ENCODE measurements at places on chromosomes 11 and 22.

DNA sequence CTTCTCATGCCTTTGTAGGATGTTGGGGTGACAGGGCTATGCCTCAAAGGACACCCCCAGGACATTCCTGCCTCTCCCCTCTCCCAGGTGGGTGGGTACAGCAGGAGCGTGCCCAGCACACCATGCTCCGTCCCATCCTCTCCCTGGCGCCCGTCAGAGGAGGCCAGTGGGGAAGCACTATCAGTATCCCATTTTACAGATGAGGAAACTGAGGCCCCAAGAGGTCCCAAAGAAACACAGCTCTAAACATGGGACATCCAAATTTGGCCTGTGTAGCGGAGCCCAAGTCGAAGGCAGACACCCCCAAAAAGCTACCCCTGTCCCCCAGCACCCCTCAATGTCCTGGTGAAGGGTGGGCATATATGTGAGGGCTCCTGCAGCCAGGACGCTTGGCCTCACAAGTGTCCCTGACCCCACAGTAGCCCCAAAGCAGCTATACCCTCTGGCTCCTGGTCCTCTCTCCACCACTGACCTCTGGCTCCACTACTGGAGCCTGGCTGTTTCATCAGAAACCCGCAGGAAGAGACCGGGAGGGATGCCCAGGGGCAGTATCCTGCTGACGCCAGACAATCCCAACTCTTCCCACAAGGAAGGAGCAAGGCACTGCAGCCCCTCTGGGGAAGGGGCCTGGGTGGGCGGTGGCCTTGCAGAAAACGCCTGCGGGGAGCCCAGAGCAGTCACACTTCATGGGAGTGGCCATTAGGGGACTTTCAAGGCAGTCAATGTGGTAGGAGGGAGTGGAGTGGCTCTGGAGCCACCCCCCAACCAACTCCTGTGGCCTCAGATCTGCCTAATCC is 5.4 kb downstream of the FADS3 start:
- no peak for DNase-seq

DNA sequence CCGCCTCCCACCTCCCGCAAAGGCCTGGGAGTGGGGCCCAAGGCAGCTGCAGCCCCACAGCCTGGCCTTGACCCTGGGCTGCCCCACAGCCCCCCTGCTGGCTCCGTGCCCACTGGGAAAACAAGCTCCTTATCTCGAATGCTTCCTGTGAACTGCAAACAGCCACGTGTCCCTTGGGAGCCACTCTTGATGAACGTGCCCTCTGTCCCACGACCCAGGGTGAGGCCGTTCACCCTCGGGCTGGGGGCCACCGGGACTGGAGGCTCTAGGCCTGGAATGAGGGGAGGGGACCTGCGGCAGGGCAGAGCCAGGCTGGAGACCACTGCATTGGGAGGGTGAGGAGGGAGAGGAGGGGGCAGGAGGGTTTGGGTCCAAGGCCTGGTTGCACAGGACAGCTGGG is 9.5 kb downstream of the H19 start:
- DNase-seq: no peak

DNA sequence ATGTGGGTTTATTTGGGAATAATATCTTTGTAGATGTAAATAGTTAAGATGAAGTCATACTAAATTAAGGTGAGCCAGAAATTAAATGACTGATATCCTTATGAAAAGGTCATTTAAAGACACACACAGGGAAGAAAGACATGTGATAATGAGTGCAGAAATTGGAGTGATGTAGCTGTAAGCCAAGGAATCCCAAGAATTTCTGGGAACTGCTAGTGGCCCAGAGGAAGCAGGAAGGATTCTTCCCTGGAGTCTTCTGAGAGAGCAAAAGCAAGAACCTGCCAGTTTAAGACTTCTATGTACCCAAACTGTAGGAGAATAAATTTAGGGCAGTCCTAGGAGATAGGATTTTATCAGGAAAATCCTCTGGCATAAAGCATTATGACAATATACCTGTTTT is 66.9 kb downstream of the LRRC4C start:
- no peak for DNase-seq

DNA sequence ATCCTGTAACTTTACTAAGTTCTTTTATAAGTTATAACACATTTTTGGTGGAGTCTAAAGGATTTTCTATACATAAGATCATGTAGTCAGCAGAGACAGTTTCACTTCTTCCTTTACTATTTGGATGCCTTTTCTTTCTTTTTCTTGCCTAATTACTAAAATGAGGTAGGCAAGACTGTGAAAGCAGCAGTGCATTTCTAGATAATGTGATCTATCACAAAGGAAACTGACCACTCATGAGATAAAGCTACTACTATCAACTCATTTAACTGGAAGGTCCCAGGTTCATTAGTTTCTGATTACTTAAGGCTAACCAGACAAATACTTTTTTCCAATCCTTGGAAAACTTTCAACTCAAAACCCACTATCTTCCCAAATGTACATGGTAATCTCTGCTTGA is 196.2 kb upstream of the E2F8 start:
- no peak for DNase-seq

DNA sequence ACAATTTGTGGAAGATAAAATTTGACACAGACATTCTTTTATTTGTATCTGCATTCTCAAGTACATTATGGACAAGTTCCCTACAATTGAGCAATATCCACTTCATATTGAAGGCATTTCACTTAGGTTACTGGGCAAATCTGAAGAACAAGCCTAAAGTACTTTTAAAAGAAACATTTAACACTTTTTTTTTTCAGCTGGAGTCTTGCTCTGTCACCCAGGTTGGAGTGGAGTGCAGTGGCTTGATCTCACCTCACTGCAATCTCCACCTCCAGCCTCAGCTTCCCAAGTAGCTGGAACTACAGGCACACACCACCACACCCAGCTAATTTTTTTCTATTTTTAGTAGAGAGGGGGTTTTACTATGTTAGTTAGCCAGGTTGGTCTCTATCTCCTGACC is 70.2 kb downstream of the OR4C45 start:
- DNase-seq: no peak

- no peak for DNase-seq
Observed at GRCh38 chr11:86183694-86184093, 60.9 kb upstream of the EED start.

DNA sequence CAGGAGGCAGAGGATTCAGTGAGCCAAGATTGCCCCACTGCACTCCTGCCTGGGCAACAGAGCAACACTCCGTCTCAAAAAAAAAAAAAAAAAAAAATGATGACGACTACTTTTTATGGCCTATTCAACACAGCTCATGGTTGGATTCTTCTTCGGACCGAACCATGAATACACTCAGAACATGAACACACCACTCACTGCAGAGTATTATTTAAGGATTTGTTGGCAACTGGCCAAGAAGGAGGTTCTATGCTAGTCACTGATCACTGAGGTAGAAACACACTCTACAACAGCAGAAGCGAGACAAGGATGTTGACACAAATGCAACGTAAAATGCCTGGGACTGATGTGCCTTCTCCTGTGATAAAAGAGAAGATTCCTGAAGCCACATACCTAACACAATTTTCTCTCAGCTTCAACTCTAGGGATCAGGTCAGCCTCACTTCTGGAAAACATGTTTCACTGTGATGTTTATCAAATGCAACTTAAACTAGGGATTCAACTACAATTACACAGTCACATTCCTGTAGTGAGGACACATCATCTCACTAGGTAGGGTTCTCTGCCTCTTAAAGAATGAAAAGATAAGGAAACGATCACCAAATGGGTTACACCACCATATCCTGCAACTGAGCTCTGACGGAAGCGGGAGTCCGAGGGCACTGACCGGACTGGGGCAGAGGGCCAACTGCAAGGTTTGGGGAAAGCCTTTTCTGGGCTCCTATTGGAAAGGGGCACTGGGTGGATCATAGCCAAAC is 82.5 kb downstream of the SGSM3 start:
- no peak for DNase-seq

GRCh38 chr11:128581561-128582272 is 5.6 kb downstream of the ETS1 start:
- no peak for DNase-seq

- no peak for DNase-seq
Observed at GRCh38 chr22:28466399-28466798, 213.2 kb downstream of the TTC28 start.

DNA sequence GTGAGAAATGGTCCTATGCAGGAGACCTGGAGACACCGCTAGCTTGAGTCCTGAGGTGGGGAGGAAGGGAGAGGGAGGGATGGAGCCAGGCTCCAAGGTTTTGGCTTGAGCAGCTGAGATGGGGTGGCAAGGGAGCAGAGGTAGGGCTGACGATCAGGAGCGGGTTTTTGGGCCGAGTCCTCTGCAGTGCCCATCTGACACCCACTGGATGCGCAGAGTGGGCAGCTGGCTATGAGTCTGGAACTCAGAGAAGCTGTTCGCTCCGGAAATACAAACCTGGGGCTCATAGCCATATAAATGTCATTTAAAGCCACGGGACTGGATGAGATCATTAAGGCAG is 453 bp upstream of the MAFF start:
- no peak for DNase-seq

DNA sequence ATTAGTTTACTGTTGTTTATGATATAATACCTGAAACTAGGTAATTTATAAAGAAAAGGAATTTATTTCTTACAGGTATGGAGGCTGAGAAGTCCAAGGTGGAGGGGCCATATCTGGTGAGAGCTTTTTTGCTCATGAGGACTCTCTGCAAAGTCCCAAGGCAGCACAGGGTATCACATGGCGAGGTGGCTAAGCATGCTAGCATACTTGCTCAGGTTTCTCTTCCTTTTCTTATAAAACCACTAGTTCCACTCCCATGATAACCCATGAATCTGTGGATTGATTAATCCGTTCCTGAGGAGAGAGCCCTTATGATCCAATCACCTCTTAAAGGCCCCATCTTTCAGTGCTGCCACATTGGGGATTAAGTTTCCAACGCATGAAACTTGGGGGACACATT is 82.7 kb downstream of the PHF21A start:
- no peak for DNase-seq

DNA sequence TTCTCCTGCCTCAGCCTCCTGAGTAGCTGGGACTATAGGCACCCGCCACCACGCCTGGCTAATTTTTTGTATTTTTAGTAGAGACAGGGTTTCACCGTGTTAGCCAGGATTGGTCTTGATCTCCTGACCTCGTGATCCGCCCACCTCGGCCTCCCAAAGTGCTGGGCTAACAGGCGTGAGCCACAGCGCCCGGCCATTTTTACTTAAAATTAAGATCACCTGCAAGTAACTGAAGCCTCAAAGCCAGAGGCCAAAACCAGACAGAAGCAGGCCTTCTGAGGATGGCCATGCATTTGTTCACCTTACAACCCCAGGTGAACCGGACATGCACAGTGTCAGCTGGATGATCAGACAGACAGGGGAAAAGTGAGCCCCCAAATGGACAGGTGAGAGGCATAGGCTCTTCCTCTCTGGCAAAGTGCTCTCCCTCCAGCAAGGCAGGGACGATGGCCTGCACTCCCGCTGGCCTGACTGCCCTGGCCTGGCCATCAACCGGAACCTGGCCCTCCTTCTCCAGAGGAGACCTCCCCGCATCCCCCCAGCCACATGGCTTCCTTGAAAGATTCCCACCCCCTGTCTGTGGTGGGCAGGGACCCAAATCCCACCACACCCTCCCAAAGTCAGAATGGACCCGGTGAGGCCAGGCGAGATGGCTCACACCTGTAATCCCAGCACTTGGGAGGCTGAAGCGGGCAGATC is 25.9 kb downstream of the APOBEC3H start:
- no peak for DNase-seq

- no peak for DNase-seq
Observed at GRCh38 chr11:120674542-120674941, 163.0 kb downstream of the GRIK4 start.

DNA sequence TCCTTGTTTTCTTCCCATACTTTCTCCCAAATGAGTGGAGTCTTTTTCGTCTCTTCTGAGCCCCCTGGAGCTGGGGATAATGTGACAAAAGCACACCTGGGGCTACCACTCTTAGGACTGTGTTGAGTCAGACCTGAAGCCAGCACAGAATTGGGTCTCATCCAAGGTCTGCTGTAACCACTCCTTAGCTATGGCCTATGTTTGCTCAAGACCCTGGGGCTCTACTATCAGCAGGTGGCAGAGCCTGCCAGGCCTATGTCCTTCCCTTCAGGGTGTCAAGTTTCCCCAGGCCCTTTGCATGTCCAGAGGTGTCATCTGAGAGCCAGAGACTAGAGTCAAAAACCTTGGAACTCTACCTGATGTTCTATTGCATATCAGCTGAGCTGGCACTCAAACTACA is 335.7 kb downstream of the DDX10 start:
- no peak for DNase-seq

DNA sequence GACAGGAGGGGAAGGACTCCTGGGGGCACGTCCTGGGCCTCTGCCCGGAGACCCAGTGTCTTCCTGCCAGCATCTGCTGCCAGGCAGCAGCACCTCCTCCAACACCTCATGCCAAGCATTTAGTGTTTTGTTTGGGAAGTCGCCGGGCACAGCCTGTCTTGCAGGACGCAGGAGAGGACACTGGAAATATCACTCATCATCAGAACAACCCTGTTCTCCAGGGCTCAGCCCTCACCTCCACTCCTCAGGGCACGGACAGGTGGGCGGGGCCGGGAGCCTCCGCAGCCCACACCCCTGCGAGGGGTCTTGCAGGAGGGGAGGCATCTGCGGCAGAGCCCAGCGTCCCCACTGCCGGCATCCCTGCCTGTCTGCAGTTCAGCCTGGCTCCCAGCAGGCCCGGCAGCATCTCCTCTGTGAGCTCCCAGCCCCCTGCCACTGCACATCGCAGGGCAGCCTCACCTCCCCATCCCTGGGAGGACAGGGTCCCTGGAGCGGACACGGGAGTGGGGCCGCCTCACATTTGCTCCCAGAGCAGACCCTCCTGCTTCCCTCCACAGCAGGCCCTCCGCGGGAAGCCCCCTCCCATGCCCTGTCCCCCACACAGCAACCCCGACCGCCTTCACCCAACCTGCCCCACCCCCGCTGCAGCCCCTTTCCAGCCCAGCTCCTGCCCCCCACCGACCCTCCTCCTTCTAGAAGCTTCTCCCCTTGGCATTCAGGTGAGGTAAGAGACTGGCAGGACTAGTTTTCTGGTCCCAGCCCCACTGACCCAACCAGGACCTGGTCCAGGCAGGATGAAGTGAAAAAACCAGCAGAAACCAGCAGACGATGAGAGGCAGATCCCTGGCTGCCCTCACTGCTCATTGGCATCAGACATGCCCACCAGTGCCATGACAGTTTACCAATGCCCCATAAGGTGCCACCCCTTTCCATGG is 72.7 kb downstream of the BRD1 start:
- no peak for DNase-seq

GRCh38 chr11:43789700-43790443 is 90.8 kb upstream of the ALKBH3 start:
- no peak for DNase-seq

DNA sequence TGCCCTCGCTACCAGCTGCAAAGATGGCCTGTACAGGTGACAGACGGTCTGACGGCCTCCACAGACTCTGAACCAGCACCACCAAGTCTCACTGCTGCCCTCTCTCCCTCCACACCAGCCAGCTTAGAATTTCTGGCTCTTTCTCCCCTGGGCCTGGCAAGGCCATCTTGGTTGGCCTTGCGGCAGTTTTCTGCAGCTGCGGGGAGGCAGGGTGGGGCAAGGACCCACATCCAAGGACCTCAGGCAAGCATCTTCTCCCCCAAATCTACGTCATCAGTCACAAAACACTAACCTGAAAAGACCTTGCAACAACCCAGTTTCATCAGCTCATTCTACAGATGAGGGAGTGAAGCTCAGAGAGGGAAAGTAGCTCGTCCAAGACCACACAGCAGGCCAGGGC is 11.7 kb upstream of the POLDIP3 start:
- no peak for DNase-seq

- no peak for DNase-seq
Observed at GRCh38 chr22:20574920-20575353, 67.5 kb downstream of the MED15 start.
